ENCODE measurements at places on chromosomes 12 and 14.
A peak's percentile ranks its signal among the peaks of the same experiment; 100 is the strongest.

GRCh38 chr12:16323010-16323409, 24.4 kb upstream of the MGST1 start:
- DNase-seq = no peak

DNA sequence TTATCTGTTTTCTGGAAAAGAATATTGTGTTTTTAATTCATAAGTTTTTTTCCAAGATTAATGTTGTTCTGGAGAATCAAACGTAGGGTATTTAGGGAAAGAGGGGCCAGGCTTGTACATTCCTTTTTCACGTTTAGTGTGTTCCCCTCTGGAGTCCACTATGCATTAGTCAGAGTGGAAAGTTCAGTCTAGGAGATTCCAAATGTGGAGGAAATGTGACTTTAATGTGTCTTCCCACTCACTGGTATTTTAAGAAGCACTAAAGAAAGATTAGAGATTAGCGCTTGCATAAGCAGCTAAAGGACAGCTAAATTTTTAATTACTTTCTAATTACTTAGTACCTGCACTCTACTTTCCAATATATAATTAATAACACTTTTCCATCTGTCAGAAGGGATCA, 4.4 kb upstream of the PDE6H start:
- no peak for DNase-seq

- no peak for DNase-seq
These were observed 213.4 kb downstream of the AKAP6 start for GRCh38 chr14:32542507-32542906.

DNA sequence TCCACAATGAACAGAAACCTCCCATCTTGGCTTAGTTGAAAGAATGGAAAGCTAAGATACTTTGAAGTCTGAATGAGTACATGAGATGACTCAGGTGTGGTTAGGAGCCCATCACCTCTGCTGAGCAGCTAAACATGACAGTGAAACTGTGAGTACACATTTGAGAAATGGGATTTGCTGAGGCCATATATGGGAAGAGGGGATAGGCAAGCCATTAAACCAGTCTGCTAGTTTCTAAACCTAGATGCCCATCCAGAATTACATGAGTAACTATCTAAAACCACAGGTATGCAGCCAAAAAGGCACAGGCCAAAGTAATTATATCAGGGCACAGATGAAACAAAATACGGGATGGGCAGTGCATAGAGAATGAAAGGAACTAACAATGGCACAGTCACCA, 41.2 kb downstream of the NKX2-1 start:
- no peak for DNase-seq

DNA sequence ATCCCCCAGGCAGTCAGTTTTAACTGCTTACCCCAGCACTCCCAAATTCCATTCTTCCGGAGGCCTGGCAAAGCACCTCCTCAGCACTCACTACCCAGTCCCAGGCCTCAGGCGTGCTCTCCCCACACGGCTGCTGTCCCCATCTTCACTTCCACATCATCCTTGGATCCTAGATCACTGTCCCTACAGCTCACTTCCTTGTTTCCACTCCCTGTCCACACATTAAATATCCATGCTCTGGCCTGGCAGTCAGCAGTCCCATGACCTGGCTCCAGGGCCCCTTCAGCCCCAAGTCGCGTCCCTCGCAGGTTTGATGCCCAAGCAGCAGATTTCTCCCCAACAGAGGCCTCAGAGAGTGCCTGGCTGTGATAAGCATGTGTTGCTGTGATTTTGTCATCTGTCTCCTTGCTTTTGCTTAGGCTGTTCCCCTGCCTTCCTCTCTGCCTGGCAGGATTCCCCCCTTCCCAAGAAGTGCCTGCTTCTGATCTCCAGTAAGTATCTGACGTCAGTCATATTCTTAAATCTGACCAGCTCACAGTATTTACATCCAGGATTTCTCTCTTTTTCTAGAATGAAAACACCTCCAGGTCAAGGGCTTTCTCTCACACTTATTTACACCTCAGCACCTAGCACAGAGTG, 241.7 kb downstream of the ZFP36L1 start:
- no peak for DNase-seq

- no peak for DNase-seq
These were observed 347.4 kb downstream of the NPAS3 start for GRCh38 chr14:33285902-33286700.

- DNase-seq = no peak
These were observed 1.5 kb downstream of the CLECL1 start for GRCh38 chr12:9731393-9731792.

DNA sequence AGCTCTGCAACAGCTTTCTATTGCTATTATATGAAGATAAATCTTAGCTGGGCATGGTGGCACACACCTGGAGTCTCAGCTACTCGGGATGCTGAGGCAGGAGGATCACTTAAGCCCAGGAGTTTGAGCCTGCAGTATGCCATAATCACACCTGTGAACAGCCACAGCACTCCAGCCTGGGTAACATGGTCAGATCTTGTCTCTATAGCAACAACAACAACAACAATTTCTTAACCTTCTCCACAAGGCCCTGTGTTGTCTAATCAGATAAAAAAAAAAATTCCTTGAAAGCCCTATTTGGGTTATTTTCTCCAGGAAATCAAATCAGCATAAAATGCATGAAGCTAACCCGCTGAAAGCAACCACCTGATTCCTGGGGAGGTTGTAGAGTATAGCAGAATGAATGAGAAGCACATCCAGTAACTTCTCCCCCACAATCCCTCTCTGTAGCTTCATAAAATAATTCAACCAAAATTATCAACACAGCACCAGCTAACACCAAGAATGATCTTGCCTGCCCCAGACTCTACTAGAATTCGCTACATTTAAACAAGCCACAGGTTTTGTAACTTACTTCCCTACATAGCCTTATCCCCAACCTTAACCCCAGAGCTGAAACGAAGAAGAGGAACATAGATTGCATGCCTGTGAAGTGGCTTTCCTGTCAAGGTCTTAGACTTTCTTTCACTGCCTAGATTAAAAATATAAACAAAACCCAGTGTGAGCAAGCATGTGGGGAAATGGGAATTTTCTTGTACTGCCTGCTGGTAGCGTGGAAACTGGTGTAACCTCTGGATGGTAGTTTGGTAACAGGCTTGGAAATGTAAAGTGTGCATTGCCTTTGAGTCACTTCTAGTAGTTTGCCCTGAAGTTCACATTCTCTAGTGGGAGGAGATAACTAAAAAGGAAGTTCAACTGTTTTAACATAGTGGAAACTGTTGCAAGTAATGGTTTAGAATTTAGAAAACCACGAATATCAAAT, 6.0 kb upstream of the STK38L start:
- DNase-seq = no peak

DNA sequence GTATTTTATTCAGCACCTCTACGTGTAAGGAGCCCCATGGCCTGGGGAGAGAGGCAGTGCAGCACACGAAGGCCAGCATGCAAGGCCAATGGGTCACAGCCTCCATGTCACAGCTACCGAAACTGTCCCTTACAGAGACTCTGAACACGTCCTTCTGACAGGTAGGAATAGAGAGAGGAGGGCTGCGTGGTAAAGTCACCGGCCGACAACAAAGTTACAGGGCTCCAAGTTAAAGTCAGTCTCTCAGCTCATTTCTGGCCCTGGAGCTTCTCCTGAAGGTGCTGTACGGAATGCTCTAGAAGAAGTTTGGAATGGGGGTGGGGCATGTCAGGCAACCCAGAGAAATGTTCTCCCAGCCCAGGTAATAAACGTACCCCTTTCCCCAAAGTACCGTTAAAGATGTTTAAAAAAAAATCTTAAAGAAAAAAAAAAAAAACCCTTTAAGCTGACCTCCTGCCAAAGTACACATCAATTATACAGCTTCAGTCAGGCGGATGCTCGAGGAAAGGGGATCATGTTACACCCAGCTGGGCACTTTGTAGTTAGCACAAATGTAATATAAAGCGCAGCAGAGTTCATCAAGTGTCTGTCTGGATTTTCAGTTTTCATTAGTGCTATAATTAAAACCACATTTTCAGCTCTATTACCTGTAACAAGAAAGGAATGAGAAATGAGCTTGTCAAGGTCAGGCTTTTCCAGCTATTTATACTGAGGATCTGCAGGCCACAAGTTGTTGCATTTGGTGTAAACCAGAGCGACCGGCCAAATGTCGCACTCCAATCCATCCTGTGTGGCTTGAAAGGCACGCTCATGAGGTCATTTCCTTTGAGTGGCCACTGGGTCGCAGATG, 53.3 kb upstream of the CDKN3 start:
- DNase-seq = peak; percentile 67

DNA sequence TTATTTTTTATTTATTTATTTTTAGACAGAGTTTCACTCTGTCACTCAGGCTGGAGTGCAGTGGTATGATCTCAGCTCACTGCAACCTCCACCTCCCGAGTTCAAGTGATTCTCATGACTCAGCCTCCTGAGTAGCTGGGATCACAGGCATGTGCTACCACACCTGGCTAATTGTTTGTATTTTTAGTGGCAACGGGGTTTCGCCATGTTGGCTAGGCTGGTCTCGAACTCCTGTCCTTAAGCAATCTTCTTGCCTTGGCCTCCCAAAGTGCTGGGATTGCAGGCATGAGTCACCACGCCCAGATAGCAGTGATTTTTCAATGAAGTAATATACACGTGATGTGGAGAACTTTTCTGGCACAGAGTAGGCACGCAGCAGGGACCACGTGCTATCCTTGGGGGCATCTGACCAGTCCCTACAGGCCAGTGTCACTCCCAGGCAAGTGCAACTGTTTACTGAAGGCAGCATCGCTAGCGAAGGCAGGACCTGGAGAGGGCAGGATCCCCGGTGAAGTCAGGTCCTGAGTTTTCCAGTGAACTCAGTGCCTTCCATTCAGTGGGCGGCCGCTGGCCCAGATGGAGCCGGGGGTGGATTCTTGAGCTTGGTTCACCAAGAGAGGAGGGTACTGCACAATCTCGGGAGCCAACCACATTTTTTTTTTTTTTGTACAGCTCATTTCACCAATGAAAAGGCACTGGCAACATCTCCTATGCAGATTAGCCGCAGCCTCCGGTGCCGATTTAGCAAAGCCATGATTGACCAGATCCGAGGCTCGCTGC, 11.1 kb upstream of the CLMN start:
- no peak for DNase-seq

- no peak for DNase-seq
These were observed 32.4 kb downstream of the PTPN21 start for GRCh38 chr14:88522393-88522792.

DNA sequence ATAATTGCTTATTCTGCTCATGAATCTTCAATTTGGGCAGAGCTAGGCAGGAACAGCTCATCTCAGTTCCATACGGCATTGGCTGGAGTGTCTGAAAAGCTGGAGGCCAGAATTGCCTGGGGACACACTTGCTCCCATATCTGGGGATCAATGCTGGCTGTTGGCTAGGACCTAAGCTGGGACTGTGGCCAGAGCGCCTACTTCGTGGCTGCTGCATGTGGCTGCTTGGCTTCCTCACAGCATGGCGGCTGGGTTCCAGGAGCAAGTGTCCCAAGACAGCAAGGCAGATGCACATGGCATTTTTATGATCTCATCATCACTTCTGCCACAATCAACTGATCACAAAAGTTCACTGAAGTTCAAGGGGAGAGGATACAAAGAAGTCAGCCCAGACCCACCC, 200.2 kb downstream of the TTC8 start:
- DNase-seq = no peak

DNA sequence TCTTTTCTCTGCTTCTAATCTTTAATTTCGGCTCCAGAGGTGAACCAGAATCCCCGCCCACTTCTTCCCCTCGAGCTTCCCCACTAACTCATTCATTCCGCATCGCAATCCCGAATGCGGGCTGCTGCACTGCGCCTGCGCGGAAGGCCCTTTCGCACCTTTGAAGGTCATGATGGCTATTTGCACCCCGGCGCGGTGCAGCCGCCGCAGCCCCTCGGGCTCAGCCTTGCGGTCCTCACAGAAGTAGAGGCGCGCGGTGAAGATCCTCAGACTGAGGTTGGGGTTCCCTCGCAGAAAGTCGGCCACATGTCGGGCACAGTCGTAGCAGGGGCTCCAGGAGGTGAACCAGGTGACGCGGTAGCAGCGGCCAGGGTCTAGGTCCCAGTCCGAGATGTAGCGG, 7.6 kb downstream of the AICDA start:
- no peak for DNase-seq

- DNase-seq = no peak
These were observed 593.8 kb downstream of the RPL10L start for GRCh38 chr14:46057799-46058198.

GRCh38 chr14:32014057-32014456, 63.0 kb upstream of the ARHGAP5 start:
- DNase-seq = no peak

DNA sequence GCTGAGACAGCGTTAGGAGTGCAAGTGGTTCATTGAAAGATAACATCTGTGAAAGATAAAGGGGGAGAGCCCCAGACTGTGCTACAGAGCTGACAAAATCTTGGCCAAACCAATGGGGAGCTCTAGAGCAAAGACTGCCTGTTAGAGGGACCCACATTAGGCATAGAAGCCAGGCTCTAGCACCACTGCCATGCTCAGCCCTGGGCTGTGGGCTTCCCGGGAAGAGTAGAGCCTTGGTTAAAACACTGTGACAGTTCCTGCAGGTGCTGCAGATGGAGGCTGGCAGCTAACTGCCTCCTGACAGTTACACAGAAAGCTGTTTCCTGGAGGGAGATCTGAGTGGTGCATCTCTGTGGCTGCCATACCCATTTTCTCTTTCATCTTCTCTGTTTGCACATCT, 23.0 kb downstream of the TSHR start:
- DNase-seq = no peak

DNA sequence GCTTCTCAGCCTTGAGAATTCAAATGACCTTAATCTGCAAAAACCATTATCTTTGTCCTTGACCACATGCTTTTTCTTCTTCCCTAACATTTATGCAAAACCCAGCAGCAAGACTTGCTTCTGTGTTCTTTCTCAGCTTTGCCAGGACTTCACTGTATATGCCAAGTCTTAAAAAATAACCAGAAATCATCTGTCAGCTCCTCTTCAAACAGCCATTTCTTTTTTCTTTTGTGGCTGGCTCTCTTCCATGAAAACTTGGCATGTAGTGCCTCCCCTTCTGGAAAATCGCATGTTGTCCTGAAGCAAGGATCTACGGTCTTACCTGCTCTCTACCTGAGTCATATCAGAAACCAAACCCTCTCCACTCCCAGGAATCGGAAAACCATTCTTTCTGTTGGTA, 364.9 kb downstream of the RPS29 start:
- DNase-seq = no peak

DNA sequence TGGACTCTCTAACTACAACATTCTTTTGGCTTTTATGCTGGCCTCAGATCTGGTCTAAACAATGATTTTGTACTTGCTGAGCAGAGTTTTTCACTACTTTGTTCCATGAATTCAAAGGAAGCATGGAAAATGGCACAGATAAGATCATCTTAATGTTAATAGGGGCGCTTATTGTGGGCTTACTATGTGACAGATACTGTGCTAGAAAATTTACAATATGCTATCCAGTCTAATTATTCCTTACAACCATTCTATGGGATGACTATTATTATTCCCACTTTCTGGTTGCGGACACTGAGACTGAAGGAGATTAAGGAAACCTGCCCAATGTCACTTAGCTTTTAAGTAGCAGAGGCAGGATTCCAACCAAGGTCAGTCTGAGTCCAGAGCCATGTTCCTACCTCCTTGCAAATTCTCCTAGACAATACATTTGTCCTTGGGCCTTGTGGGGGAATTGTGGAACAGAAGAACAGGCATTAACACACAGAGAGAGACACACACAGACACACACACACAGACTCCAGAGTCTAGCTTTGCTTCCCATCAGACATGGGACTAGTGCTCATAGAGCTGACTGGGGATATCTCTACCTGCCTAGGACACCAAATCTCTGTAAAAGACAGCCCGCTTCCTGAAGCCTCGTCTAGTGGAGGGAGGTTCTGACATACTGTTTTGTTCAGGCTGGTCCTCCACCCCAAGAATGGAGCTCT, 107.7 kb downstream of the SLC38A1 start:
- DNase-seq = no peak

- no peak for DNase-seq
These were observed 36.9 kb downstream of the LGR5 start for GRCh38 chr12:71476513-71476912.

GRCh38 chr12:84702001-84702400, 210.6 kb downstream of the SLC6A15 start:
- no peak for DNase-seq

All from SHP77 (cell line).